Right atrium auricular region (tissue), 2 donors: ENCODE measurements at places on chromosomes 12 and 14.

GRCh38 chr14:103149351-103150237, 26.3 kb downstream of the TNFAIP2 start:
- H3K4me3 ChIP-seq, result no peak overlapping the region
- no peak for DNase-seq
- no peak overlapping the region for H3K27ac ChIP-seq
- H3K27me3 ChIP-seq, result no peaks in the 10 kb centered on the region

DNA sequence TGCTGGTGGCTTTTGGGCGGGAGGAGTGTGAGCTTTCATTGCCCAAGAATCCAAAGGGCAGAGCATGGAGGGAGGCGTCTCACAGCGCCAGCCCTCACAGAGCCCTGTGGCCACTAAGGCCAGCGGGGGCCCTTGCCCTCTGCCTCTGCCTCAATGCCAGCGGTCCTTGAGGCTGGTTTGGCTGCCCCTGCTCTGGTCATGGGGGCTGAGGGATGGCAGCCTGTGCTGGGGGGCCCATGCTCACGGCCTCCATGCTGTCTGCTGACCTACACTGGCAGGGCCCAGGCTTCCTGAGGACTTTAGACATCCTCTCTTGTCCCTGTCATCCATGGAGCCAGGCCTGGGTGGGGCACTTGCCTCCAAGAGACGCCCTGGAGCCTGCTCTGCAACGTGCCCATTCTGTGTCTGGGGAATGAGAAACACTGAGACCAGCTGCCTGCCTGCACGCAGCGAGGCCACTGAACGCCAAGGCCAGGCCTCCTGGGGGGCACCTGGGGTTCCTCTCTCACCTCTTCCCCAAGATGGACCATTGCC, 143.4 kb downstream of the KIF26A start:
- H3K27me3 ChIP-seq, result no peaks in the 10 kb centered on the region
- H3K36me3 ChIP-seq, result no peaks in the 10 kb centered on the region
- H3K27ac ChIP-seq, result no peak overlapping the region
- H3K4me1 ChIP-seq, result no peaks in the 10 kb centered on the region
- no peak for DNase-seq

GRCh38 chr12:11556682-11557081, 92.8 kb upstream of the ETV6 start:
- no peaks in the 10 kb centered on the region for H3K36me3 ChIP-seq
- H3K27me3 ChIP-seq, result no peaks in the 10 kb centered on the region
- DNase-seq, result no peak
- no peak overlapping the region for H3K27ac ChIP-seq

- H3K4me1 ChIP-seq, result no peaks in the 10 kb centered on the region
- H3K27ac ChIP-seq, result no peak overlapping the region
- no peak overlapping the region for H3K4me3 ChIP-seq
- H3K36me3 ChIP-seq, result no peaks in the 10 kb centered on the region
- H3K27me3 ChIP-seq, result no peaks in the 10 kb centered on the region
These were observed 225.4 kb upstream of the KITLG start for GRCh38 chr12:88805692-88806091.

GRCh38 chr14:72608391-72609204, 285.3 kb downstream of the DPF3 start:
- no peak overlapping the region for H3K4me3 ChIP-seq
- H3K4me1 ChIP-seq, result peaks cover 15% of the 10 kb centered on the region
- no peak overlapping the region for H3K27ac ChIP-seq
- DNase-seq, result peak; percentile 36
- H3K36me3 ChIP-seq, result no peaks in the 10 kb centered on the region
- no peaks in the 10 kb centered on the region for H3K27me3 ChIP-seq

GRCh38 chr14:102746634-102747438, 30.4 kb upstream of the TRAF3 start:
- no peak overlapping the region for H3K4me3 ChIP-seq
- H3K27ac ChIP-seq, result no peak overlapping the region
- H3K4me1 ChIP-seq, result no peaks in the 10 kb centered on the region

- no peaks in the 10 kb centered on the region for H3K36me3 ChIP-seq
- H3K4me1 ChIP-seq, result no peaks in the 10 kb centered on the region
- H3K27me3 ChIP-seq, result no peaks in the 10 kb centered on the region
- peak overlapping the region; percentile 10 for H3K27ac ChIP-seq
- H3K4me3 ChIP-seq, result no peak overlapping the region
These were observed 10.6 kb upstream of the PYGL start for GRCh38 chr14:50954811-50955372.

GRCh38 chr12:47078733-47079467, 521 bp upstream of the PCED1B start:
- H3K4me3 ChIP-seq, result peak overlapping the region; percentile 63
- no peaks in the 10 kb centered on the region for H3K36me3 ChIP-seq
- H3K27me3 ChIP-seq, result no peaks in the 10 kb centered on the region
- H3K27ac ChIP-seq, result peak overlapping the region; percentile 80
- DNase-seq, result peak; percentile 64
- no peaks in the 10 kb centered on the region for H3K4me1 ChIP-seq

GRCh38 chr12:50579757-50580267, 75.0 kb downstream of the DIP2B start:
- no peaks in the 10 kb centered on the region for H3K4me1 ChIP-seq
- no peak overlapping the region for H3K27ac ChIP-seq
- H3K4me3 ChIP-seq, result no peak overlapping the region
- DNase-seq, result no peak

- no peaks in the 10 kb centered on the region for H3K36me3 ChIP-seq
- no peaks in the 10 kb centered on the region for H3K4me1 ChIP-seq
- H3K27me3 ChIP-seq, result no peaks in the 10 kb centered on the region
- no peak for DNase-seq
- no peak overlapping the region for H3K4me3 ChIP-seq
These were observed 515.7 kb downstream of the MED13L start for GRCh38 chr12:115761784-115762183.

DNA sequence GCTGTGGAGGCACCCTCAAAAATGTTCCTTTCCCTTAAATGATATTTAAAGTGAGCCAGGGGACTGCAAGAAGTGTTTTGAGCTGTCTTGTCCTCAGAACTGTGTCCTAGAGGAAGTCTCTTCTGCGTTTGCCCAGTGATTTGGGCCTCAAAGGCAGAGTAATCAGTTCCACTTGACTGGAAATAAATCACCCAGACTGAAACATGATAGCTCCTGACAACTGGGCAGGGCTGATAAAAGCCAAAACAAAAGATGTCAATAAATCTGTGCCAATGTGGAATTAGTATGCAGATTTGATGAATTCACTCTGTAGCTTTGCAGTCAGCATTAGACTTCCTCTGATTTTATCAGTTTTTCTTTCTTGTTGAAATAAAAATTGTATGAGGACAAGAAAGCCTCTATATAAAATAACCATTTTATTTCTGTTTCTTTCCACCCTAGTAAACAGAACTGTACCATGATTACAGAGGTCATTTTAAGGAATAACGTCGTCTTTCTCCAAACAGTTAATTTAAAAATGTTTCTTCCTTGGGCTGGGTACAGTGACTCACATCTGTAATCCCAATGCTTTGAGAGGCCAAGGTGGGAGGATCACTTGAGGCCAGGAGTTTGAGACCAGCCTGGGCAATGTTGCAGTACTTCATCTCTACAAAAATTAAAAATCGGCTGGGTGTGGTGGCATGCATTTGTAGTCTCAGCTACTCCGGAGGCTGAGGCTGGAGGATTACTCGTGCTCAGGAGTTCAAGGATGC, 180.8 kb downstream of the ERC1 start:
- H3K27me3 ChIP-seq, result no peaks in the 10 kb centered on the region
- H3K4me1 ChIP-seq, result no peaks in the 10 kb centered on the region
- H3K4me3 ChIP-seq, result no peak overlapping the region
- no peak overlapping the region for H3K27ac ChIP-seq
- DNase-seq, result no peak

GRCh38 chr12:127489061-127489460, 777.9 kb upstream of the TMEM132C start:
- no peak overlapping the region for H3K4me3 ChIP-seq
- no peaks in the 10 kb centered on the region for H3K36me3 ChIP-seq
- no peak for DNase-seq

DNA sequence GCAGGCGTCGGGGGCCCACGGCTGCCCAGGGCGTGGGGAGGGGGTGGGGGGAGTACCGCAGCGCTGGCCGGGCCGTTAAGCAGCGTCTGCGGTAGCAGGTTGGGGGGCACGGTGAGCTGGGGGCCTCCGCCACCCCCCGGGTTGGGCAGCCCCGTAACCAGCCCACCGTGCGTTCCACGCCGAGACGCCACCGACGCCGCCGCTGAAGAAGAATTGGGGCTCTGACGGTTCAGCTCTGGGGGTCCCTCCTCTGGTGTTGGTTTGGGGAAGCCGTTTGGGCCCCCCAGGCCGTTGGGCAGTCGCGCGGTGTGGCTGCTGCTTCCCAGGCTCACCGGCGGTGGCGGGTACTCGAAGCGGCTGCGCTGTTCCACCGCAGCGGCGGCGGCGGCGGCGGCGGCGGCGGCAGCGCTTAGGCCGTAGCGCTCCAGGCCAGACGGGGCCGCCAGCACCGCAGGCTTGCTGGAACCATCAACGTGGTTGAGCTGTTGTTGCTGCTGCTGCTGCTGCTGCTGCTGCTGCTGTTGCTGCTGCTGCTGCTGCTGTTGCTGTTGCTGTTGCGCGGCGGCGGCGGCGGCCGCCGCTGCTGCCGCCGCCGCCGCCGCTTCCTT, 1.5 kb downstream of the IRF2BPL start:
- peaks cover 15% of the 10 kb centered on the region for H3K36me3 ChIP-seq
- no peaks in the 10 kb centered on the region for H3K27me3 ChIP-seq
- DNase-seq, result no peak
- H3K4me3 ChIP-seq, result peak overlapping the region; percentile 67

GRCh38 chr12:34097213-34097612, 74.9 kb downstream of the ALG10 start:
- no peaks in the 10 kb centered on the region for H3K36me3 ChIP-seq
- DNase-seq, result no peak

- H3K4me1 ChIP-seq, result no peaks in the 10 kb centered on the region
- H3K36me3 ChIP-seq, result no peaks in the 10 kb centered on the region
- H3K4me3 ChIP-seq, result no peak overlapping the region
These were observed 608.4 kb downstream of the LRFN5 start for GRCh38 chr14:42214981-42215491.

DNA sequence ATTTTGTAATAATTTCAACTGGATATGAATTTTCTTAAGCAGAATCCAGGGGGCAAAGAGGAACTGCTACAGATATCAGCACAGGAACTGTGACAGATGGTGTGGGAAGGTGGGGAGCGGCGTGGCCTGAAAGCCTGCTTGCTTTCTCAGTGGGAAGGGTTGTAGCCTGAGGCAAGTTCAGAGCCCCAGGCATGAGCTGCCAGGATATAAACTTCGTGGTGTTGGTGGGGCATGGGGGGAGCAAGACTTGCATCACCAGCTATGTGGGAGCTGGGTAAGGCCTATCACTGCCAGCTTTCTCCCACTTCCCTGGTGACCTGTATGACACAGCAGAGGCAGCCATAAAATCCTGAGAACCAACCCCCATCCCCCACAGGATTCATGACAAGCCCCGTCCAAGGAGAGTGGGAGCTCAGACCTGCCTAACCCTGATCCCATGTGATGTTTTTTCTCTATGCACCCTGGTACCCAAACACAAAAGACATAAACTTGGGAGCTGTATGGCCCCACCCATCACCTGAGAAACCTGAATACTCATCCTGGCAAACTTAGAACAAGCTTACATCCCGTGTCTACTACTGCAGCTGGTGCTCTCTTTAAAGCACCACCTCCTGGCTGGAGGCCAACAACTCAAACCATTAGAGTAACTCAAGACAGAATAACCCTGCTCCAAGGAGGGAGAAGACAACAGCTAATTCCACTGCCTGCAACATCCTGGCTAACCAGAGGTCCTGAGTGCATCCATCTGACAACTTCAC, 16.5 kb downstream of the CLEC1A start:
- no peak overlapping the region for H3K27ac ChIP-seq
- no peaks in the 10 kb centered on the region for H3K4me1 ChIP-seq
- no peaks in the 10 kb centered on the region for H3K36me3 ChIP-seq

DNA sequence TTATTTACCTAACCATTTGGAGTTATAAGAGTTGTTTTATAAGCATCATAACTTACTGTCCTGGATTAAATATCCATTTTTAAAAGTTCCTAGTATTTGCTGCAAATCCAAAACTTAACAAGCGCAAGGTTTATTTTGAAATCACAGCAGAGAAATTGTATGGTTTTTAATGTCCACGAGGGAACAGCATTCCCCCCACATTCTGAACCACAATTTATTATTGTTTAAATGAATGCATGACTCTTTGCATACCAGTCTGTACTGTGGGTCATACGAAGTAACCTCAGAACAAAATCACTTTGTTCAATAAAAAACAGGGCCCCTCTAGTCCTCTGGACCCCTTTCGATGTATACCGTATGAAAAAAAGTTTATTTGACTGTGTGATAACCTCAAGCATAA, 75.9 kb downstream of the DACT1 start:
- no peaks in the 10 kb centered on the region for H3K4me1 ChIP-seq
- H3K4me3 ChIP-seq, result no peak overlapping the region
- no peaks in the 10 kb centered on the region for H3K27me3 ChIP-seq
- no peaks in the 10 kb centered on the region for H3K36me3 ChIP-seq
- no peak overlapping the region for H3K27ac ChIP-seq
- no peak for DNase-seq

GRCh38 chr12:72836194-72836593, 564.0 kb downstream of the TRHDE start:
- no peaks in the 10 kb centered on the region for H3K36me3 ChIP-seq
- H3K4me3 ChIP-seq, result no peak overlapping the region
- no peaks in the 10 kb centered on the region for H3K4me1 ChIP-seq
- H3K27ac ChIP-seq, result no peak overlapping the region

GRCh38 chr12:126607867-126608266, 1542.6 kb downstream of the AACS start:
- no peaks in the 10 kb centered on the region for H3K4me1 ChIP-seq
- H3K4me3 ChIP-seq, result no peak overlapping the region
- no peaks in the 10 kb centered on the region for H3K27me3 ChIP-seq
- DNase-seq, result no peak
- no peak overlapping the region for H3K27ac ChIP-seq

- H3K36me3 ChIP-seq, result no peaks in the 10 kb centered on the region
- H3K27ac ChIP-seq, result no peak overlapping the region
- H3K4me1 ChIP-seq, result no peaks in the 10 kb centered on the region
- H3K27me3 ChIP-seq, result no peaks in the 10 kb centered on the region
- no peak for DNase-seq
These were observed 343.4 kb upstream of the USP15 start for GRCh38 chr12:61916831-61917230.

DNA sequence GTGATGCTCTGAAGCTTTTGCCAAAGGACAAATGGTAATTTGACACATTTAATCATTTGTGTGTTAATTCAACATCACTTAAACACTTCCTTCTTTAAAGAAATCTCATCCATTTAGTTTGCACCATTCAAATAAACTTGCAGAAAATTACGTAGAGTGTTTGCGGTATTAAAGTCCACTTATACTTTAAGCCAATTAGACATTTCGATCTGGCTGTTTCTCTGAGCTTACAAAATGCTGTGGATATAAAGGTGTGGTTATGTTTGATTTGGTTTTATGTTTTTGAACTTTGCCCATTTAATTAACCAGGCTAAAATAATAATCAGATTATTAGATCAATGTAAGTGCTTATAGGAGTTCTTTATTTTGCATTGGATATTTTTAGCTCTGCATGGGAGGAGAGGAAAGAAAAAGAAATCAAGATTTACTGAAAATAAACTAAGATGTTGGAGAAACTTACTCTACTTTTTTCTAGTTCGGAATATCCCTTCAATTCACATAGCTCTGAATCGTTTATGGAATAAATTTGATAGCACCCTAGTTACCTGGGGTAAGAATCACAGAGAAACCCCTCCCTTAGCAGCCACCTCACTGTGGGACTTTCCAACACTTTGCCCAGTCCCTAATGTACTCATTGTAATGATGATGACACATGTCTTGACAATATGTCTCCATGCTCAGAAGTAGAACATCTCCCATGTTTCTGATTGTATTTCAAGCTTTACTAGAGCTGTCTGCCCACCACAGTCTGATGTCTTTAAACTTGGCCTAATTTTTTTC, 268.0 kb downstream of the BTG1 start:
- DNase-seq, result no peak
- H3K27me3 ChIP-seq, result no peaks in the 10 kb centered on the region
